ENCODE measurements at places on chromosomes 6 and 20.

- DNase-seq = no peak
Observed at GRCh38 chr6:3252861-3253596, 5.7 kb upstream of the PSMG4 start.

GRCh38 chr6:98824162-98824901 lies 10.0 kb upstream of the POU3F2 start:
- no peak for DNase-seq

GRCh38 chr6:46894433-46894832 lies 27.3 kb downstream of the ADGRF5 start:
- DNase-seq = no peak

- DNase-seq = no peak
Observed at GRCh38 chr20:36181934-36182603, 27.5 kb downstream of the EPB41L1 start.

DNA sequence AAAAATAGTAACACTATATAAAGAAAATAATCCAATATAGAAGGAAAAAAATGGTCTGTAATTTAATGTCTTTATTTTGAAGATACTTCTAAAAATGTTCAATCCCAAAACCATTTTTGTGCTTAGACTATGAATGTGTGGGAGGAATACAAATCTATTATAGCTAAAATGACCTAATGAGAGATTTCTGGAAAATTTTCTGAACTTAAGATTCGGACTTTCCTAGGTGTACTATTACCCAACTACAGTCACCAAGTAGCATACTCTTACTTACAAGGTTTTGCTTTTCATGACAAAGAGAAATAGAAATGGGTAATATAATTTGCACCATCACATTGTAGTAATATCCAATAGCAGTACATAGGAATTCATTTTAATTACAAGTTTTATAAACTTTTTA lies 29.9 kb downstream of the MAP3K7 start:
- DNase-seq = no peak

GRCh38 chr6:16948396-16948795 lies 153.5 kb upstream of the STMND1 start:
- DNase-seq = no peak

- DNase-seq = no peak
Observed at GRCh38 chr6:90444160-90444714, 142.6 kb downstream of the MAP3K7 start.

GRCh38 chr6:122733259-122733658 lies 46.3 kb upstream of the FABP7 start:
- DNase-seq = no peak

DNA sequence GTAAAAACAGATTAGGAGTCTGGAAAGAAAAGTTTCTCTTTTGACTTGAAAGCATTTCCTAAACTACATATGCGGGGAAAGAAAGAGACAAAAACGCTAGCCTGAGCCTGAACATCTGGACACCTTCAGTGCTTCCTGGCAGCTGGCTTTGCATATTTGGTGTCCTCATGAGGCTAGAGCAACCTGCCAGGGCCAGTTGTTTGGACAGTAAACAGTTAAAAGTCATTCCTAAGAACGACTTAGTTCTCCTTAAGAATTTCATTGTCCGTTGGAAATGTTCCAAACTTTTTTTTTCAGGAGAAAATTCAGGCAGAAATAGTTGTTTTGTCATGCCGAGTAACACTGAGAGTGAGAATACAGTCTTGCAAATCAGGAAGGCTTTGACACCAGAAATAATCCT lies 199.8 kb downstream of the SMOC2 start:
- no peak for DNase-seq

DNA sequence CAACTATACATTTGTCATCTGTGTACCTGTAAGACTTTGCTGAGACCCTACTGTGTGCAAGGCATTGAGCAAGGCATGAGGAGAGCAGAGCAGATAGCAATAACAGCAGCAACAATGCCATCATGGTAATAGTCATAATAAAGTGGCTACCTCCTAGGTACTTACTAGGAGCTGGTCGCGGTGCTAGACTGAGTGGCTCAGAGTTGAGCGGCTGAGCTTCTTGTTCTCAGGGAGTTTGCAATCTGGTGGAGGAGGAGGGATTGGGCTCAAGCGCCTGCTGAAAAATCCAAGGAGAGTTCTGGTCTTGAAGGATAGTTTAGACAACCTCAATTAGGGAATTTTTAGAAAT lies 25.3 kb upstream of the CCDC167 start:
- no peak for DNase-seq

DNA sequence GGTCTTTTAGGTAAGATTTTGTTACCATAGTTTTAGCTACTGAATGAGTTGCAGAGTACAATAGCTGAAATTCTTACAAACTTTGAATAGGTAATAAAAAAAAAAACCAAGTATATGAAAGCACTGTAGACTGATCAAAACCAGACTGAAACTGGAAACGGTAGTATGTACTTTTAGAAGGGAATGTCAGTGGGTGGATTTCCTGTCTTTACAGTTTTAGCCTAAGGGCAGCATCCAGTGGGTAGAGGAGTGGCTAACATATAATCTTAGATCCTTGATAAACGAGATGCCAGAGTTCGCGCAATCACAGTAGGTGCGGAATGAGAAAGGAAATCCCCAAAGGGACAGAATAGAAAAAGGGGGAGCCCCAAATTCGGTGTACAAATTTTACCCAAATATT lies 385.9 kb upstream of the RUNX2 start:
- DNase-seq = no peak

- DNase-seq = no peak
Observed at GRCh38 chr6:87623248-87623647, 33.3 kb downstream of the ORC3 start.

GRCh38 chr6:151067684-151068596 lies 171.8 kb upstream of the AKAP12 start:
- no peak for DNase-seq

DNA sequence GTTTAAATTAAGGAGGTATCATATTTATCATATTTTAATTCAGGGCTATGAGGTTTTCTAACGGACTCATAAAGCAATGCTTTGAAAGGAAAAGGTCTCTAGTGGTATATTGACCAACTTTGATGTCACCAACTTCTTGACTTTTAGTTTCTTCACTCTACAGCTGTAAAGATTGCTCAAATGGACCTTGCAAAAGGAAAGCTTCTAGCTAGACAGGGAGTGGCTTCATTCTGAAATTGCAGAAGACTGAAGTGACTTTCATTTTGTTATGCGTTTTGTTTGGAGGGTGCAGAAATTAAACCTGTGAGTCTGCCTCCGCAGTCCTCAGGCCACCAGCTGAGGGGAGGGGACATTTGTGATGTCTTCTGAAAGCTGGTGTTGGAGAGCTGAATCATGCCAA lies 95.7 kb downstream of the SLC24A3 start:
- no peak for DNase-seq

- no peak for DNase-seq
Observed at GRCh38 chr20:12528104-12528503, 480.7 kb upstream of the SPTLC3 start.

DNA sequence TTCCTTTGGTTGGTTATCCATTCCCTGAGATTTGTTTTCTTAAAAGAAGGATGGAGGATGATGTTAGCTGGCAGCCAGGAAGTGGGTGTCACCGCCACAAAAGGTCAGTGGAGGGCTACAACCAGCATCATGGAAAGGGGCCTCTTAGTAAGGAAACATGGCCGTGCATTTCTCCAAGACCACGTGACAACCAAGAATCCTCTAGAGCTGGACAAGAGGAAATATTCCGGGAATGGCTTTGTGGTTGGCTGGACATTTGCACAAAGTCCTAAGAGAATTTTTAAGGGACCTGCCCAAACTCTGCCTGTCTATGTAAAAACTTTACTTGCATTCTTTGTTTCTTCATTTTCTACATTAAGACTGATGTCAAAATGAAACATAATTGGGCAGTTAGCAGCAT lies 399.9 kb upstream of the MARCKS start:
- DNase-seq = no peak

GRCh38 chr6:78599526-78599925 lies 267.8 kb upstream of the IRAK1BP1 start:
- no peak for DNase-seq

DNA sequence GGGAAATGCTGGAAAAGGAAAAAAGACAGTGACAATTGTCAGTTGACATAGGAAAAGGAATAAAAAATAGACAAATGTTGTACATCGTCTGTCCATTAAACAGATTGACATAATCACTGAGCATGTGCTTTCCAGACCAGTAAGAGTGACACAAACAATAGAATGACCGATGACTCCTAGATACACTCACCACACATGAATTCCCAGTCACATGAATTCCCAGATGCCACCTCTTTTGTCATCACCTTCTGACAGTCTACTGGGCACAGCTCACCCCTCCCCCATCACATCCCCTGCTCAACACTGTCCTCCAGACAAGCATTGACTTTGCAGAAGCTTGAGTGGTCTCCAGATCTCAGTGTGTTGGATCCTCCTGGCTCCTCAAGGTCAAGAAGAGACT lies 25.9 kb downstream of the POM121L2 start:
- DNase-seq = no peak

DNA sequence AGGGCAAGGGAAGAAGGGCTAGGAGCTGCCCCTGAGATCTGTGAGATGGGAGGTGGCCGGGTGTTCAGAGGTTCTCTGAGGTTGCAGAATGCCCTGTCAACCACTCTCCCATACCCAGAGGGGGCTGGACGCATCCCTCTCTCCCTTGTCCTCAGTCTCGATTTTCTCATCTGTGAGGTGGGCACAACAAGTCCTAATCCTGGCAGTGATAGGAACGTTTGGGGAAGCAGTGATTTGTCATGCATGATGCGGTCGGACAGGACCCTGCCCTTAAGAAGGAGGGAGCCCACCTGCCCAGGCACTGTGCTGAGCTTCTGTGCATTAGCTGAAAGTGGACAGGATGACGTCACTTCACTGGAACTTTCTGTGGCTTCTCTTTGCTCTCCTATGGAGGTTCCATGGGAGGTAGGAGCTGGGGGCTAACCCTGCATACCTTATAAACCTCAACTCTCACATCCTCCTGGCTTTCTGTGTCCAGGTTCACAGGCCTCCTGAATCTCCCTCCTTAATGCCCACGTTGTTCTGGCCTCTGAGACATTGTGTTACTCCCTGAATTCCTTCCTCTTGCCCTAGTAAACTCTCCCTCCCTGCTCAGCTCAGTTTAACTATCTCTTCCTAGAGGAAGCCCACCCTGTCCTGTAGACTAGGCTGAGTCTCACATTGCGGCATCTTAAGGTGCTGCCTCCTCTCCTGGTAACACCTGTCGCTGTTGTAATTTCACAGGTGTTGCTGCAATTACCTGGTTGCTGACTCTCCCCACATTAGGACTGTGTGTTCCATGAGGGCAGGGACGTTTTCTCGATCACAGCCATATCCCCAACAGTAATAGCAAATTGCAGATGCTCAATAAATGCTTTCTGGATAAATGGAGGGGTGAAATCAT lies 30.1 kb upstream of the CSNK2A1 start:
- DNase-seq = no peak

DNA sequence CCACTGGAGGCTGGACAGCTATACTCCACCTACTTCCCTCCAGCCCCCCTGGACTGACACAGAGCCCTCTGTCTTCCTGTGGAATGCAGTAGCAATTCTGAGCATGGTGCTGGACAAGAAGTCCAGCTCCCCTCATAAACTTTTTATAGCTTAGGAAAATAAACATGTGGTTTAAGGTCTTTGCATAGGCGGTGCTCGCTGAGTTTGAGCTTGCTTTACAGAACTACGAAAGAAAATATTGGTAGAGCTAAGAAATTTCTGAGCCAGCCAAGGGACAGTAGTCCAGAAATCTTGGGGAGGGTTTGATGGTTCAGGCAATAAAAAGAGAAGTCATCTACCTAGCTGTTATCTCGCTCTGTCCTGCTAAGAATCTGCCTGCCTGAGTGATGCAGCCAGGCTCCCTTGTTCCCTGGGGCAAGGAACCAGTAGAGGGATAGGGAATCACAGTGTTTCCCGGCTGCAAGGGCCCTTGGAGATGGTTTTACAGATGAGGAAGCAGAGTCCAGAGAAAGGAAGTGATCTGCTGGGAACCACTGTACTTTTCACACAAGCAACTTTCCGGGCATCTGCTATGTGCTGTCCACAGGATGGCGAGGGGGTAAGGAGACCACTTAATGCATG lies 343.4 kb downstream of the CDC5L start:
- no peak for DNase-seq

DNA sequence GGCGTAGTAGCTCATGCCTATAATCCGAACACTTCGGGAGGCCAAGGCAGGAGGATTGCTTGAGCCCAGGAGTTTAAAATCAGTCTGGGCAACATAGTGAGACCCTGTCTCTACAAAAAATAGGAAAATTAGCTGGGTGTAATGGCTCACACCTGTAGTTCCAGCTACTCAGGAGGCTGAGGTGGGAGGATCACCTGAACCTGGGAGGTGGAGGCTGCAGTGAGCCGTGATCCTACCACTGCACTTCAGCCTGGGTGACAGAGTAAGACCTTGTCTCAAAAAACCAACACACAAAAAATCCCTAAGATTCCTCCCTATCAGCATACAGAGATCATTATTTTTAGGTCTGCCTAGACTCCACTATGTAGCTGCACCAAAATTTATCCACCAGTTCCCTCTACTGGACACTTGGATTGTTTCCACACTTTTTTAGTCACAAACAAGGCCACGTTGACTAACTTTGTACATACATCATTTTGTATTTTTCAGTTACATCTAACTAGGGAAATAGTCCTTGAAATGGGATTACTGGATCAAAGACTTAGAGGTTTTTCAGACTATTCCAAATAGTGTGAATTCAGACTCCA lies 3.6 kb upstream of the PHF1 start:
- DNase-seq = no peak

DNA sequence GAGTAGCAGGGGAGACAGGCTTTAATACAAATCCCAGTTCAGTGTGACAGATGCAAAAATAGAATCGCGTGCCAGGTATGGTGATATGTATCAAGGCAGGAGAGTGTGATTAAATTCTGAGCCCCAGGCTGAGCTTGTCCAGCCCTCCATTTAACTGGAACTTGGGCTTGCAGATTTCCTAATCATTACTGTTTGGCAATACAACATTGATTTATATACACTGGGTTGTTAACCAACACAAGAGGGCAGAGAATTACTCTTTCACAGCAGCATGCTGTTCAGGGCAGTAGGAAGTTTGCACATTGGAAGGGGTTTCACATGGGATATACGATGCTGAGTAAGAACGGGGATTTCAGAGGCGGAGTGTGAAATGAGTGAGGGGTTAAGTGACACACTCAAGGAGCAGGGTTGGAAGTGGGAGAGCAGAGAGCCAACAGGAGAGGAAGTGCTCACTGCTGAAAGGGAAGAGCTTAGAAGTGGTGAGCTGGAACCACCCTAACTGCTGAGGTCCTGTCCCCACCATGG lies 70.8 kb upstream of the ATXN1 start:
- DNase-seq = no peak

GRCh38 chr20:46683939-46684750 lies 5.1 kb downstream of the TP53RK start:
- DNase-seq = no peak

All from stimulated activated CD4-positive, alpha-beta T cell treated with anti-CD3 and anti-CD28 coated beads, Interleukin-15, amount 100 ng/mL, for 48 hours (primary cell).